Astrocyte of the cerebellum (primary cell): ENCODE measurements at places on chromosomes 12 and 14.
A peak's percentile ranks its signal among the peaks of the same experiment; 100 is the strongest.

- DNase-seq: no peak
These were observed 953 bp upstream of the SNRPF start for GRCh38 chr12:95857799-95858198.

- DNase-seq: no peak
These were observed 1.9 kb downstream of the TMEM253 start for GRCh38 chr14:21102521-21103410.

GRCh38 chr12:131628766-131629448 is 82.0 kb upstream of the SFSWAP start:
- no peak for DNase-seq

DNA sequence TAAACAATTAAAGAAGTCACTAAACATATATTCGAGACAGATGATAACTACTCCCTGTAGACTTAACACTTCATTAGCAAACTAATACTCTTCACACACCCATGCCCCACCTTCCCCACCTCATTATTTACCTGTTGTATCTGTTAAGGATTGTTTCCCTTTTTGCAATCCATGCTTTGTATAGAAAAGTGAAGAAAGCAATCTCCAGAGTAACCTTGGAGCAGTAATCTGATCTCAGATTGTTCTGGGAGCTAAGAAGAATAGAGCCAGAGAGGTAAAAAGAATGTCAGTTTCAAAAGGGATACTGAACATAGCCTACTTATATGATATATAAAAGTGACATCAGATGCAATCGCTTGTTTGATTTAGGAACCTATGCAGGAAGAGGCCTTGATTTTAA is 37.4 kb downstream of the PLEKHA5 start:
- no peak for DNase-seq

GRCh38 chr12:89280833-89281538 is 71.3 kb downstream of the DUSP6 start:
- no peak for DNase-seq

GRCh38 chr14:83548061-83548839 is 1981.7 kb upstream of the FLRT2 start:
- no peak for DNase-seq

DNA sequence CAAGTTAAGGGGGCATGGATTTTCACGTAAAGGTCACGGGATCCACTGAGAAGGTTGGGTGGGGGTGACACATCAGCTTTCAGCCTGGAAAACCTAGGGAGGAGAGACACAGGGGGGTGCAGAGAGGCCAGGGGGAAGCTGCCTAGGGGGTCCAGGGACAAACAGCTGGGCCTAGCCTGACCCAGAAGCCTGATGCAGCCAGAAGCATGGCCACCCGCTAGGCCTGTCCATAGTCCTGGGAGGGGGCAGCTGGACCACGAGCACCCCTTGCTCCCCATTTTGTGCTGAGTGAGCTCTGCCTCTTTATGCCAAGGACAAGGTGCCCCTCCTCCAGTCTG is 322.7 kb upstream of the RTL1 start:
- DNase-seq: no peak

DNA sequence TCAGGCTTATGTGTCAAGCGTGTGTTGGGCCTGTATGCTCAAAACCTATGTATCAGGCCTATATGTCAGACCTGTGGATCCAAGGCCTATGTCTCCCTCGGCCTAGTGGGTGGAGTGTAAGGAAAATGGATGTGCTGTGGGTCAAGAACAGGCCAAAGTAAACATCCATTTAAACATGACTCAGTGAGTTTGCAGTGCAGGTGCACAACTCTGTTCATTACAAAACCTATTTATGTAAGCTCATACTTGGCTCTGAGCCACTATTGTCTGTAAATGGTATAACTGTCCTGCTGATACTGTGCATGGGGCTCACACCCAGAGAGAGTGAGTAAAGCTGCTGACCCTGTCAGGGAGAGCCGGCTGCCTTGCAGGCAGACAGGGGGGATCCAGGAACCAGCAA is 249.7 kb upstream of the AVPR1A start:
- no peak for DNase-seq

GRCh38 chr14:75614179-75614578 is 35.8 kb downstream of the FLVCR2 start:
- no peak for DNase-seq

GRCh38 chr12:71645268-71645667 is 18.4 kb downstream of the ZFC3H1 start:
- no peak for DNase-seq

DNA sequence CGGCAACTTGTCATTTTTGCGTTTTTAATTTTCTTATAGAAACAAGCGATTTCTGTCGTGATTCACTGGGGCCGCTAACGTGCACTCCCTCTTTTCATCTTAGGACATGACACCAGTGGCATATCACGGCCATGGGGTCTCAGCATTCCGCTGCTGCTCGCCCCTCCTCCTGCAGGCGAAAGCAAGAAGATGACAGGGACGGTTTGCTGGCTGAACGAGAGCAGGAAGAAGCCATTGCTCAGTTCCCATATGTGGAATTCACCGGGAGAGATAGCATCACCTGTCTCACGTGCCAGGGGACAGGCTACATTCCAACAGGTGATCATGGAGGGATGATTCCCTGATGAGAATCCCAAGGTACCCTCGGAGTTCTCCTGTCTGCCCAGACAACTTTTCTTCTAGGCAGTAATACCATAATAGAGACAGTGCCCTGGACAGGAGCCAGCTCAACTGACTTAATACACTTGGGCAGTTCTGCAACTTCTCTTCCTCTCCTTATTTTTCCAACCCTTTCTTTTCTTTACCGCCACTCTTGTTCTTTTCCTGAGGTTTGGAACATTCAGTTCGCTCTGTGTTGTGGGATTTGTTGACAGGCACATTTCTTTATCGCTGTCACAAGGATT is 821 bp downstream of the TMEM106C start:
- DNase-seq: no peak

GRCh38 chr14:102878174-102878969 is 44.1 kb upstream of the AMN start:
- DNase-seq: no peak

- no peak for DNase-seq
These were observed 191.3 kb downstream of the ANO6 start for GRCh38 chr12:45406988-45407850.

GRCh38 chr12:101074940-101075680 is 134.9 kb downstream of the SLC5A8 start:
- no peak for DNase-seq

DNA sequence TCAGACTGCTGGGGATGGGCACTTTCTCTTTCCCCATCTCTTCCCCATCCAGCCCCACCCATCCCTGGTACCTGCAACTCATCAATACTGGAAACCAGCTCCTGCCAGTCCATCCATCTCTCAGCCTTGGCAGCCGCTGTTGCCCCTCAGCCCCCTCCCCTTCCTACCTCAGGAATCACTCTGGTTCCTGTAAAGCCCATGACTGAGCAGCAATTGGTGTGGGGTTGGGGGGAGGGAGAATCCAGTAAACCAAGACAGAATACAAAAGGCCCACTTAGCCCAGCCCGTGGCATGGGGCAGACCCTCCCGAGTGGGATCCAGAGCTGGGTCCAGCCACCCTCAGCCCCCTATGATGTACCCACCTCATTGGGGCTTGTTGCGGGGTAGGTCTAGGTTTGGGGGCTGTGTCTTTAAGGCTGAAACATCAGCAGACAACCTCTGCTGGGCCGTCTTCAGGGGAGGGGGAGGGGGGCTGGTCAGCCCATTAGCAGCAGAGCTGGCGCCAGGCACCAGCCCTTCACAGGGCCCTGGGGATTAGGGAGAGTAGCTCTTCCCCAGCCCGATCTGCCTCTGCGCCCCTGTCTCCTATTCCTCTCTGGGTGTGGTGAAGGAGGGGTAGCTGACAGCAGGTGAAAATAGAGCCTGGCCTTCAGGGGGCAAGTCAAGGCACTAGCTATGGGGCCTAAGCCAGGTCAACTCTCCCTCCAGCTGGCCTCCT is 702 bp upstream of the PRPH start:
- DNase-seq: no peak

GRCh38 chr12:101877806-101878242 is 444 bp downstream of the DRAM1 start:
- no peak for DNase-seq

- DNase-seq: no peak
These were observed 6.0 kb downstream of the TMEM229B start for GRCh38 chr14:67482231-67483164.

GRCh38 chr14:95062946-95063345 is 94.4 kb downstream of the DICER1 start:
- DNase-seq: no peak

DNA sequence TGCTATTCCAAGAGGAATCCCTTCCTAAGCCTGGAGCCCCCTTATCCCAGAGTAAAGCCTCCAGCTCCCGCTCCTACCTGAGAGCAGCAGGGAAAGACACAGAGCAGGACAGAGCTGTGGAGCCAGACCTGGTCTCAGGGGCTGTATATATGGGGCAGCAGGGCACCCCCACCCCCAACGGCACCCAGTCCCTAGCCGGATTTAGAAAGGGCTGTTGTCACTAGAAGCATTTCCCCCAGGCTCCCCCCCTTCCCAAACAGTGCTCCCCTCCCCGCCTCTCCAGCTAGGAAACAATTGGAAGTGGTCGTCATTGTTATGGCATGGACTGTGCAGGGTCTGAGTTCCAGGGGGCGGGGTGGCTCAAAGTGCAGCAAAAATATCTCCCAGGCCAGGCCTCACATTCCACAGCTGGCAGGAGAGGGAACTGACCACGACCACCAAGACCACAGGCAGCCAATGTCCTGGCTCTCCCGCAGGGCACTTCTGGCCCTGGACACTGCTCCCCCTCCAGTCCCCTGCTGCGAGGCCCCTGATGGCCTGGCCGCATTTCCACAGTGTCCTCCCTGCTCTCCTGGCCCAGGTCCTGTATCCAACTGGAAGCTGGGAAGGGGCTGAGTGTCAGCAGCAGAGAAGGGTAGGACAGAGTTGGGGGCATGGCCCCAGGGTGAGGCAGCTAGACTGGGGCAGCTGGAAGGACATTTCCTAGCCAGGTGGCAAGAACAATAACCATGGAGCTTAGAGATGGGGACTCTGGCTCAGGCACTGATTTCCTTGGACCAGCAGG is at the start of gene MYH7:
Gene MYH7, minus strand, starts transcription at position 118 of the 784 bp plus-strand sequence. CDS start 1,928 bp downstream, outside the sequence.
- peak; percentile 22 for DNase-seq
